ENCODE measurements at places on chromosomes 2 and 18. TPM values are rescaled to one million over a fixed set of nuclear protein-coding genes. Genes with fewer than 3 reads are reported as not detected.
A peak's percentile ranks its signal among the peaks of the same experiment; 100 is the strongest.

- peak; percentile 70 for DNase-seq
Measured at GRCh38 chr2:191148791-191149190, 2.0 kb downstream of the STAT4 start.

GRCh38 chr2:13711154-13711553, 921.4 kb upstream of the LRATD1 start:
- DNase-seq: no peak

DNA sequence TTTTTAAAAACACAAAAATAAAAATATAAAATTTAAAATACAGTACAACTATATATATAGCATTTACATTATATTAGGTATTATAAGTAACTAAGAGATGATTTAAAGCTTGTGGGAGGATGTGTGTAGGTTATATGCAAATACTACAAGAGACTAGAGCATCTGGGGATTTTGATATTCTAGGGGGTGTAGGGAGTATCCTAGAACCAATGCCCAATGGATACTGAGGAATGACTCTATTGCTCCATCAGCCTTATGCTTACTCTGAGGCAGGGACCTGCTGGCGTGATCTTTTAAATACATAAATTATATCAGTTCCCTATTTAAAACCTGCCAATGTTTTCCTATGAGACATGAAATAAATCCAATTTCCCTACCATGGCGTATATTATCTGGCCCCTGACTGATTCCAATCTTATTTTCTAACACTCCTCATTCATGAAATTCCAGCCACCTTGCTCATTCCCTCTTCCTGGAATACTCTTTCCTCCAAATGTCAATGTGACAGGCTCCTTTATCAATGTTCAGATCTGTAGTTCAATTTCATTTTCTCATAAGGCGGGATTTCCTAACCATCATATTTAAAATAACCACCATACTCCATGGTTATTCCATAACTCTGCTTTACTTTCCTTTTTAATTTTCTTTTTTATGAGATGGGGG, 22.2 kb downstream of the SP3 start:
- no peak for DNase-seq

GRCh38 chr2:27095427-27095744, 8.8 kb downstream of the KHK start:
- no peak for DNase-seq

DNA sequence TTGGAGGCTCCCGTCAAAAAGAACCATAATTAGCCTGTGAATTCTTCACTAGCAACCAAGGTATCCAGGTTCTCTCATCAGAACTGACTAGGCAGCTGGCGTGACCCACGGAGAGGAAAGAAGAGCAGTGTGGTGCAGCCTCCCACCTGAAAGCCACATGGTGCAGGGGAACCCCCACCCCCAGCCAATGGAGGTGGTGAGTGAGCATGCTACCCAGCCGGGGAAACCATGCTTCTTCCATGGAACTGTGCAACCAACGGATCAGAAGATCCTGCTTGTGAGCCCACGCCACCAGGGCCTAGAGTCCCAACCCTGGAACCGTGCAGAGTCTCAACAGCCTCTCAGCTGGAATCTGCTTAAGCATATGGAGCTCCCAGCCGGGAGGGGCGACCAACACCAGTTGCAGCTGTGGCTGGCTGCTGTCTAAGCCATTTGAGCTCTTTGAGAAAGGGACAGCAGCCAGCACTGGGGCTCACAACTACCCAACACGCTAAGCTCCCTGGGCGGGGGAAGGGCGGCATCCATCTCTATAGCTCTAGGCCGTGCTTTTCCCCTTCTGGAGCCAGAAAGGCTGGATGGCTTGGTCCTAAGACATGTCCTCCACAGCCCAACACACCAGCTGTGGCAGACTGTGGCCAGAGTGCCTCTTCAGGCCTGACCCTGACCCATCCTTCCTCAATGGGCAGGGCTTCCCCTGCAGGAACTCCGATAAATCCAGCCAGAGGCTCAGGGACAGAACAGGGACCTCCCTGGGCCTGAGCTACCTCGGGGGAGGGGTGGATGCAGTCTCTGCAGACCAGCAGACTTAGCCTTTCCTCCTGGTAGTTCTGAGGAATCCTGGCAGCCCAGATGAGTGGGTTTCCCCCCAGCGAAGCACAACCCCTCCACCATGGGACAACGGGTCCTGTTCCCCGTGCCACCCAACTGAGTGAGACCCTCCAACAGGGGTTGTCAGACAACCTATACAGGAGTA, 151.4 kb upstream of the NXPH2 start:
- no peak for DNase-seq

DNA sequence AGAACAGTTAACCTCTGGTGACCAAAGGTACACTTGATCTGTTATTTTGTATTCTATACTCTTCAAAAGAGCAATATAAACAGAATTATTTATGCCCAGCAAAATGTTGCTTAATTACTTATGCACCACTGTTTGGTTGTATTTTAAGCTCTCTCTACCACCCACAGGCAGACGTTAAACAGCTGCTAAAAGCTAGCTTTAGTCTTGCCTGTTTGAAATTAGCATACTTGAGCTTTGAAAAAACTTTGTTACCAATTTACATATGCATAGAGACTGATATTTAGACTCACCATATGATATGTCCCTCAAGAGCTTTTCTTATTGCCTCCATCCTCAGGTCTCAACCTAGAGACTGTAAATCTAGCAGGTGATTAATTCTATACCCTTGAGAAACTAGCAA, 426.9 kb downstream of the NR4A2 start:
- DNase-seq: no peak

DNA sequence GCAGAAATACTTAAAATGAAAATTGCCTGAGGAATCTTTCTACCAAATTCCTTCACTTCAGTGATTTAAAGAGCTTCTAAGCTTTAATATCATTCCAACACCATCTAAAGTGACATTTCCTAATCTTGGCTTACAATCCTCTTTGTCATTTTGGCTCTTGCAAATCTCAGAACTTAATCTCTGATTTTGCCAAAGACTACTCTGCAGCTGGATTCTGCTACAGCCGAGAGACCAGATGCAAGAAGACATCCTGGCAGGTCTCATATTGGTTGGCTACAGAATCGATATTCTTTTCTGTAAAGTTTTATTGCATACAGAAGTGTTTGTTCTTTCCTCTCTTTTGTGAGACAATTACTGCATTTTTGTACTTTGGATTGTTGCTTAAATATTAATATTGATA, 716.5 kb upstream of the LRATD1 start:
- DNase-seq: no peak

DNA sequence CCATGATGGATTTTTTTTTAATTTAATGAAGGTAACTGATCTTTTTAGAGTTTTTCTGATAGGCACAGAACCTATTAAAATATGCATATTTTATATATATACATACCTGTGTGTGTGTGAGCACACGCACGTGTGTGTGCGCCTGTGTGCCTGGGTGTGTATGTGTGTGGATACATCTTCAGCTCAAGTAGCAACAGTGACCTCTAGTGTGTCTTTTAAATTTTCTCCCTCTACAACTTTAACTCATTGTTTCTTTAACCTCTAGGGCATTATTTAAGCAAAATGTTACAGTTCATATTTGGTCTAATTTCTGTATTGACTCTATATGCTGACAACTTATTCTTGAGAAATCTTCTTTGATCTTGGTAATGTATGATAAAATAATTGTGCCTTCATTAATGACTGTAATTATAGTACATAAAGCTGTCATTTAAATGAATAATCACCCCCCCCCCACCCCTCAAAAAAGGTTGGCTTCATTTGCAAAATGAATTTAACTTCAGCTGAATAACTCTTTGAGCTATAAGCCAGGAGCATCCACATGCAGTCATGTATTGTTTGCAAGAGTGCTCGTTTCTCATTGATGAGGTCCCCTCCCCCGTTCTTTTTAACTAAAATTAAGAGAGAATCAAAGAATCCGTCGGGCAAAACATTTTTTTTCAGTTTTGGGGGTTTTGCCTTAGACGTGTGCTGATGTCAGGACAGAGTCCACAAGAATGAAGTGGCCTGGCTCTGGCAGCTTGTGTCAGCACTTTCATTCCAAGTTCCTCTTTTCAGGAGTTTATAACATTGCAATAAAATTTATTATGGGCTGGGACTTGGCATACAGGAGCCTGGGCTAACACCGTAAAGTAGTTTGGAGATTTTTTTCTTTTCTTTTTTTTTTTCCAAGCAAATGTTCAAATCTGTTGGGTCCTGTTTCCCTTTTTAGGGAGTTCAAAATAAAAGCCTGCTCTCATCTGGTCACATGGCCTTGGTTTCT, 80.0 kb downstream of the ETAA1 start:
- no peak for DNase-seq

- no peak for DNase-seq
Measured at GRCh38 chr2:149271575-149271974, 58.8 kb upstream of the LYPD6 start.

DNA sequence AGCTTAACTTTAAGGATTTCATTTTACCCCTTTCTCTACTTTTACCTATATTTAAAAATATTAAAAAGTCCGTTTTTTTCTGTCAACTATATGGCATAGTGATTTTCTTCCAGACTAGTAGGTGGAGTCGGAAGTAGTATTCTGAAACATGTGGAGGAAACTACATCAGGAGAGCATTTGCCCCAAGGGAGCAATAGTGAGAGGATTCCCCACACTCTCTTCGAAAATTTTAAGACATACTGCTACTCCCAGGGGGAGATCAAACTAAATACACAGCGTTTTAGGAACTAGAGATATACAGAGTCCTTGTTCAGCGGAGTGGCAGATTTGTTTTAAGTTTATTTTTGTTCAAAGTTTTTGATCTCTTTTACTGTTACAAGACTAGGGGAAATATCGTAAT, 40.6 kb downstream of the METAP1D start:
- no peak for DNase-seq

- DNase-seq: no peak
Measured at GRCh38 chr2:200515155-200515554, 5.3 kb upstream of the KCTD18 start.

DNA sequence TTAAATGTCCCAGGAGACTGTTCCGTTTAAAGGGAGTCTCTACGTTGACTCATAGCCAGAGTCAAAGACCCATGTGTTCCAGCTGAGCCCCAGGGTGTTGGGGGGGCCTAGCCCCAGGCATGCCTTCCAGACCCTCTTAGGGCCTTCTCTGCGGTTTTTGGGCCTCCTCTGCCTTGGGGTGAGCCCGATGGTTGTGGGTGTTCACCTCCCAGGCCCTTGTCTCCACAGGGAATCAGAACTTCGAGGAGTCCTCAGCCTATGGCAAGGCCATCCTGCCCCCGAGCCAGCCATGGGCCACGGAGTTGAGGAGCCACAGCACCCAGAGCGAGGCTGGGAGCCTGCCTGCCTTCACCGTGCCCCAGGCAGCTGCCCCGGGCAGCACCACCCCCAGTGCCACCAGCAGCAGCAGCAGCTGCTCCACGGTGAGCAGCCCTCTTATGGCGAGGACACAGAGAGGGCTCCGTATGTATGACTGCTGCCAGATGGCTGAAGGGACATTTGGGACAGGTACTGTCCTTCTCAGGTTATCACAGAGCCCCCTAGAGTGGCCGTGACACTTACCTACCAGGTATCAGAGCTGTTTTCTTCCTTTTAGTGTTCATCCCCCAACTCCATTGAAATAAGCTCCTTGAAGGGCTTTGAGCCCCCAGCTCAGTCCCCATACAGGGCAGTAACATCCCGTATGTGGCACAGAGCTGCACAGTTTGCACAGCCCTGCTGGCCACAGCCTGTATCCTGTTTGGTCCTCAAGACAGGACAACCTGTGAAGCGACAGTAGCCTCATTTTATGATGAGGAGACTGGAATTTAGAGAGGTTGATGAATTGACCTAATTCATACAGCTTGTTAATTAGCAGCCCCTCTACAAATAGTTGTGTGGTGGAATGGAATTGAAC, 80.7 kb downstream of the EPAS1 start:
- DNase-seq: no peak

DNA sequence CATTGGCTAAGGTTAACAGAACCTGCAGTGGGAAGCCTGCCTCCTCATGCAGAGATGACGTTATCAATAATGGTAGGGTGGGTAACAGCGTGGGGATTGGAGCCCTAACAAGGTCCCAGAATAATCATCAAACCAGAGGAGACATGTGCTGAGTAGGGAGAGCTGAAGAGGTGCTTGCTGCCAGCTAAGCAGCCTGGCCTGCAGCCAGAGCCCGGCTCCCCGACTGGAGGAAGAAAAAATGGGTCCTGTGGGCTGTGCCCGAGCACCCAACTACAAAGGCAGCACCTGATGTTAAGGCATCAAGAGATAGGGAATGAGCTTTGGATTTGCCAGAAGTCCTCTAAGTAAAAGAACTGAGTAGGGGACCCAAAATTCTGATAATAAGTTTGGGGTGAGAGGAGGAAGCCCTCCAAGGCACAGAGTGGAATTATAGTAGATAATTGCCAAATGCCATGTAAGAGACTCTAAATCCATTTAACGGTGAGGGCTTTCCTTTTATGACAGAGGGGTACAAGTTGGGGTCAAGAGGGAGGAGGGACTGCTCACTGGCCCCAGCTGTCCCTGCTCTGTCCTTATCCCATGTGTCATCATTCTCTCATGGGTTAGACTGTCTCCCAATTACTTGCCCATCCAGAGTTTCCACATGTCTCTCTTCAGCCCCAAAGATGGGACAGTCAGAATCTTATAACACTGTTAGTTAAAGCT, 156.1 kb downstream of the ANTXR1 start:
- DNase-seq: no peak

GRCh38 chr2:214104219-214104618, 306.6 kb upstream of the VWC2L start:
- DNase-seq: no peak

GRCh38 chr2:45637440-45637839, 14.0 kb upstream of the PRKCE start:
- no peak for DNase-seq

DNA sequence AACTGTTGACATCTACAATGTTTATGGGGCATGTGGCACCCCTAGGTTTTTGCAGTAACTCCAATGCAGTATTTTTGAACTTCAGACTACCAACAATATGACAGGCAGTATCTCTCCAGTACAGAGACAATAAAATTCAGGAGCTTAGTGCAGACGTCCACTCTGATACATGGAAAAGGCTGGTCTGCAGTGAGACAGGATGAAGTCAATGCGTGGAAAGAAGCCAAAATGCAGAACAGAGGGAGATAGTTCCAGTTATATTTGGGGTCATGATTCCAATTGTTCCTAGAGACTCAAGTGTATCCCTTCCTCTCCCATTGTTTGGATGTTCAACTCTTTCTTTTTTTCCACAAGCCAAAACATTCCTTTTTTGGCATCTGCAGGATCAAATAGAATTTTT, 18.7 kb upstream of the SMAD2 start:
- no peak for DNase-seq

DNA sequence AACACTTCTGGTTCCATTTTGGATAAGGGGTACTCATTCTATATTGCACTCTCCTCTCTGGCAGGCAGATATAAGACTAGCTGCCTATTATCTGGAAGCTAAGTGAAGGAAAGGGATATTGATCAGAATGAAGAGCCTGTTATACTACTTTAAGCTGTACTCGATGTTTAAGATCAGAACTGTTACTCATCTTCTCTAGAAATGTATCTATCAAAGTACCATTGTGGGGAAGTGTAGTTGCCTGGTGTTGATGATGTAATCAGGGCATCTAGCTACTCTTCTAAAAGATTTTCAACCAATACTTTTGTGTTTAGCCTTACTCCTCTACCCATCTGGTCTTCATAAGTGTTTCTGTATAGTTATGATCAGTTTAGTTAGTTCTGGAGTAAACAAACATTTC, 5.8 kb downstream of the CAMKMT start:
- no peak for DNase-seq

GRCh38 chr2:226932443-226932842, 96.6 kb downstream of the RHBDD1 start:
- DNase-seq: no peak

Gene LCT
- total RNA-seq: 0.31 TPM

Gene ADRA2B
- total RNA-seq: 0.21 TPM

Gene CD207
- total RNA-seq: not detected

Gene GPR39
- total RNA-seq: not detected

Gene CDH20
- not detected for total RNA-seq

Gene CIAO1
- 110 TPM for total RNA-seq

All from activated CD4-positive, alpha-beta T cell treated with anti-CD3 and anti-CD28 coated beads, Interleukin-2, amount 10 ng/mL, durations not matched to agents 24 days and 14 days (primary cell).